Stimulated activated CD4-positive, alpha-beta T cell treated with anti-CD3 and anti-CD28 coated beads, Interleukin-2, amount 100 ng/mL, for 48 hours (primary cell): ENCODE measurements at places on chromosomes 7 and 10.

GRCh38 chr10:88245974-88246511 is 337.1 kb downstream of the RNLS start:
- no peak for DNase-seq

- no peak for DNase-seq
Observed at GRCh38 chr7:72413886-72414285, 1.7 kb upstream of the CALN1 start.

DNA sequence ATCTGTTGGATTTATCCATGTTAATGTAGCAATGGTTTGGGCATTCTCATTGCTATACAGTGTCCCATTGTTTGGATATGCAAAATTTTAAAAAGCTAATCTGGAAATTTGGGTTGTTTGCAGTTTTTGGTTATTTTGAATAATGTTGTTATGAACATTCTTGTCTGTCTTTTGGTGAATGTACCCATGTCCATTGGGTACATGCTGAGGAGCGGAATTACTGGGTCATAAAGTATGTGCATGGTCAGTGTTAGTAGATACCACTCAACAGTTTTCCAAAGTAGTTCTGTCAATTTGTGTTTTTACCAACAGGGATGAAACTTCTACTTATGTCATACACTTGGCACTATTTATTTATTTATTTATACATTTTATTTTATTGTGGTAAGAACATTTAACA is 153.9 kb downstream of the LRMDA start:
- DNase-seq: no peak

- DNase-seq: no peak
Observed at GRCh38 chr7:33845991-33846509, 59.3 kb upstream of the BMPER start.

- DNase-seq: no peak
Observed at GRCh38 chr10:81981724-81982123, 106.7 kb downstream of the NRG3 start.

GRCh38 chr7:7517754-7518153 is 17.9 kb downstream of the COL28A1 start:
- DNase-seq: no peak

- peak; percentile 57 for DNase-seq
Observed at GRCh38 chr7:157273208-157274093, 63.4 kb upstream of the DNAJB6 start.

- DNase-seq: no peak
Observed at GRCh38 chr7:16648551-16648950, 2.6 kb downstream of the BZW2 start.

DNA sequence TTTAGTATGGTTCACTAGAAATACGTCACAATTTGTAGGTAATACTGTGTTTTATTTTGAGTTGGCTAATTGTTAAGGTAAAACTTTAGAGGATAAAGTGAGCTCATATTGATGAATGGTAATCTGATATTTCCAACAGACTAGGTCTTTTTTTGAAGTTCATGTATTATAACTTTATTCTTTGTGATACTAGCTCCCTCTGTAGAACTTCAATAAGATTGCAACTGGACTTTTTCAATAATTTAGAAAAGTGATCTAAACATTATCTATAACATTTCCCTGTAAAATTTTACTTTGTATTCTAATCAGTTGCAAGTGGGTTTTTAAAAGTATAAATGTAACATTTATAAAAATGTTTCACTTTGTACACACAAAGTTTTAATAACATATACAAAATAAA is 83.5 kb downstream of the ADK start:
- no peak for DNase-seq

- DNase-seq: no peak
Observed at GRCh38 chr10:80473096-80473657, 19.1 kb downstream of the TSPAN14 start.

DNA sequence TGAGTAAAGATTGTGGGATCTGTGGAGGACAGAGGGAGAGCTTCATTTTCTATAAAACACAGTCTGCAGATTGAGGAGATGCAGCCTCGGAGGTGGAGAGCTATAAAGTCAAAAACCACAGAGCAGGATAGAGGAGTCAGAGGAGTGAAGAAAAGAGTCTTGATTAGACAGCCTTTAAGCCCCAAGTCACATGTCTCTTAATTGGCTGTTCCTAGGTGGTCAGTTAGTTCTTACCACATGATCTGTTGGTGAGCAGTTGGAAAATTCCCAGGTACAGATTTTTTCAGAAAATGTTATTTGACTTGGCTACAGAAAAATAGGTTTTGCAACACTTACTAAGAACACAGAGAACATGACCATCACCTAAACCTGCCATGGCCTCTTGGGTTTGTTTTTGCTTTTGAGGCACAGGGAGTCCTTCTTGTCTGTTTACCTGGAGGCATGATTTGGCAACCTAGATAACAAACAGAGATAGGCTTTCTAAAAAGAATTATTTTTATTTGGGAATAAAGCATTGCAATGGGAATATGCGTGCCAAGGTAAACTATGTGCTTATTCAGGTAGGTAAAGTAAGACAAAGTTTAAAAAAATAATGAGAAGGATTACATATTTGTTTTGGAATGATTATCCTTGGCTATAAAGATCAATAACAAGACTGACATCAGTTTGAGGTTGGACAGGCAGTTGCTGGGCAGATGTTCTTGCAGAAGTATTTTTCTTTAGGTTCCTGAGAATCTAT is 604 bp upstream of the CYP3A43 start:
- DNase-seq: no peak

GRCh38 chr7:121107923-121108498 is 119.5 kb downstream of the CPED1 start:
- DNase-seq: no peak

DNA sequence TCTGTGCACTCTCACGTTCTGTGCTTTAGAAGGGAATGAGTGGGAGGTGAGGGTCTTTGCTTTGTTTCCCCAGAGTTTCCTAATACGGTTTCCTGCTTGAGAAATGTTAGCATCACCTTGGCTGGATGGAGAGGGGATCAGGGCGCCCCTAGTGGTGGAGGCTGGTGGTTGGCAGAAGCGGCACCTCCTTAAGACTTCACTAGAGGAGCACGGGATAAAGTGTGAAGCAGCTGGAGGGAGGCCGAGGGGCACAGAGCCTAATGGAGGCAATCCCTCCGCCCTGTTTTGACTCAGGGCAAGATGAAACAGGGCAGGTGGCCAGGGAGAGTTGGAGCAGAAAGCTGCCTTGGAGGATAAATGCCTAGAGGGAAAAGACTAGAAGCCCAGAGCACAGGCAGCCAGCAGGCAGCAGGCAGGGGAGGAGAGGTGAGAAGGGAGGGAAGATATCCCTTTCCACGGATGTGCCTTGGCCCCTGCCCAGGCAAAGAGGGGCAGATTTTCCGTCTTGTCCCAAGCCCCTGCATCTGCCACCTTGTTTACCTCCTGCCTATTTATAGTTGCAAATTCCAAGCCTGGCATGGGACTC is 56.0 kb upstream of the BTRC start:
- DNase-seq: peak; percentile 82

- no peak for DNase-seq
Observed at GRCh38 chr10:3452173-3452626, 279.6 kb upstream of the PITRM1 start.

GRCh38 chr10:8332730-8333111 is 278.2 kb downstream of the GATA3 start:
- no peak for DNase-seq

- no peak for DNase-seq
Observed at GRCh38 chr7:87934699-87935383, 790 bp downstream of the ADAM22 start.

DNA sequence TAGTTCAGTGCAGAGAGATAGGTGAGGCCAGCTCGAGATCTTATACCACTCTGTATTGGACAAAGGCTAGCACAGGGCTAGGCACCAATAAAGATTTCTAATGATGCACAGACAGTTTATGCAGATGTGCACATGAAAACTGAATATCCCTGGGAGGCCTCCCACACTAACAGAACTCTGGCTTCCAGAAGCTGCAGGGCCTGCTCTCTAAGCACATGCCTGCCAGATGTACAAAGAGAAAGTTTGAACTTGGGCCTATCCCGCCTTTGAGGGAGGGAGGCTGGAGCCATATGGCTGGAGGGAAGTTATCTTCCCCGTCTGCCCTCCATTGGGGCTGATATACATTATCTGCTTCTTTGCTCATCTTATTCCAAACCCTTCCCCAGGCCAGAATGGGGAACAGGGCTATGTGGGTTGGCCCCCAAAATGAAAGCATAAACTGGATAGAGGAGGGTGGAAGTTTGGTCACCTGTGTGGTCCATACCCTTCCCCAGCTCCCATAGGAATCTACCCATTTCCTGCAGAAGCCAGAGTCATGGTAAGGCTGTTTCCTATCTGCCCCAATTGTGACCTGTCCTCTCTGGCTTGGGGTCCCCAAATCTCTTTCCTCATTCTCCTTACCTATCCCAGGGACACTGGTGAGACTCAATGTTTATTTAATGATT is 3.8 kb downstream of the KAZALD1 start:
- no peak for DNase-seq

DNA sequence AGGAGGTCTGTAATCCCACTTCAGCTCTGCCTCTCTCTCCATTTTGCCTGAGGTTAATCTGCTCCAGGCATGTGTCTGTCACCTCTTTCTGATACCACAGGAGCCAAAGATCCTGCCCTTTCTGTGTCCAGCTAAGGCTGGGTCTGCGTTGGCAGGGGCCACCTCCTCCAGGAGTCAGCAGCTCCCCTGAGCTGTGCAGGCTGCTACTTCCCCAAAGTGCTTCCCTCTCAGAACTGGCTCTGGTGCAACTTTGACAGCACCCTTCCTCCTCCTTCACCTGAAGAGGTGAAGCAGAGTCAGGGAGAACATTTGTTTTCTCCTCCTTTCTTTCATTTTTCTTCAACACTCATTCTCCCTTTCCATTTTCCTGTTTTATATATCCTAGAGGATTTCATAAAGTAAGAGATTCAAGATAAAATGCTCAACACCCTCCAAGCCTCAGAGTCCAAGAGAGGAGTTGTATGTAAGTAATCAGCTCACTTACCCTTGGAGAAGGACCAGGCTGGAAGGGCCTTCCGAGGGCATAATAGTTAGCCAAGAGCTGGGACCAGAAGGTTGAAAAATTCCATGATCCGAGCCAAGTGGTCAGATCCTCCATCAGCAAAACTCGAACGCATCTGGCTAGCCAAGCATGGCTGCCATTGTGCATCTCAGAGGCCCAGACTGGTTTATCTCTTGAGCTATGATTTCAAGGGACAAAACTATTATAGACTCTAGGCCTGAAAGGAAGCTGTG is 257.3 kb downstream of the PTEN start:
- DNase-seq: no peak

GRCh38 chr10:6194311-6194710 is 8.4 kb upstream of the PFKFB3 start:
- DNase-seq: no peak

DNA sequence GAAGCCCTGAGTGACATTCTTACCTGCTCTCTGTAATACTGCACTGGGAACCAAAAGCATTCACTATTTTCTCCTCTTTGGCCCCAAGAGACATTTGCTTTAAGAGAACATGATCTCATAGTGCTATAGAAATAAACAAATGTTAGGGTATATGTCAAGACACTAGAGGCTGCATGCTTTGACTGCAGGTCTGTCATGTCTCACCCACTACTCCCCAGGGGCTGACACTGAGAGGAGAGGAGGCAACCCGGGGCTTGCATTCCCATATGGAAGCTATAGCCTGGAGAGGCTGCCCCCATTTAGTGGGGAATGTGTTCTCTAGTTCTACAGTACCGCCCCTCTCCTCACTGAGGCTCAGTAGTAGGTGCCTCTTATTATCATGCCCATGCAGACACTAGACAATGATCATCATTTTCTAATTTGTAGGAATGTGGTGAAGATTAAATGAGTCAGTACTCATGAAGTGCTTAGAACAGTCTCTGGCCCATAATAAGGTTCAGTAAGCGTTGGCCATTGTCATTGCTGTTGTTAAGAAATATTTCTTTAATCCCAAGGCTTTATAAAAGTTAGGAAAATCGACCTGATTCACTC is 4.9 kb upstream of the SLF2 start:
- DNase-seq: no peak

GRCh38 chr7:90465816-90466215 is 3.6 kb upstream of the PTTG1IP2 start:
- no peak for DNase-seq

GRCh38 chr7:45408409-45408737 is 165.8 kb upstream of the ADCY1 start:
- DNase-seq: no peak

DNA sequence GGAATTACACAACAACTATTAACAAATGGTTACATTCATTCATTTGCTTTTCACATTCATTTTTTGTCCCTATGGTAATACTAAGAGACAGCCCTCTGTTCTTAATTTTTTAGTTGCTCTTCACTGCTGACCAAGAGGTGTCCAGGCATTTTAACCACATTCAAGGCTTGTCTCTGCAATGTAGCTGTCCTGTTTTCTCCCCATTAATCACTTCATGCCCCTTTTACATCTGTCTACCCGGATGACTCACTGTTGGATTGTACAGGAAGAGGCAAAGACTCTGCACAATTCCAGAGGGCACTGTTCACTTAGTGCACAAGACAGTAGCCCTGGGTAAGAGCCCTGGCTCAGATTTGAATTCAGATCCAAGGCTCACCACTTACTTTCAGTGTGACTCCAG is 168.5 kb downstream of the NOC3L start:
- no peak for DNase-seq

- peak; percentile 91 for DNase-seq
Observed at GRCh38 chr7:64794171-64794844, at the start of gene ZNF138. Gene ZNF138 (plus strand): TSS chr7:64794428. CDS start chr7:64794569, 141 bp downstream.

DNA sequence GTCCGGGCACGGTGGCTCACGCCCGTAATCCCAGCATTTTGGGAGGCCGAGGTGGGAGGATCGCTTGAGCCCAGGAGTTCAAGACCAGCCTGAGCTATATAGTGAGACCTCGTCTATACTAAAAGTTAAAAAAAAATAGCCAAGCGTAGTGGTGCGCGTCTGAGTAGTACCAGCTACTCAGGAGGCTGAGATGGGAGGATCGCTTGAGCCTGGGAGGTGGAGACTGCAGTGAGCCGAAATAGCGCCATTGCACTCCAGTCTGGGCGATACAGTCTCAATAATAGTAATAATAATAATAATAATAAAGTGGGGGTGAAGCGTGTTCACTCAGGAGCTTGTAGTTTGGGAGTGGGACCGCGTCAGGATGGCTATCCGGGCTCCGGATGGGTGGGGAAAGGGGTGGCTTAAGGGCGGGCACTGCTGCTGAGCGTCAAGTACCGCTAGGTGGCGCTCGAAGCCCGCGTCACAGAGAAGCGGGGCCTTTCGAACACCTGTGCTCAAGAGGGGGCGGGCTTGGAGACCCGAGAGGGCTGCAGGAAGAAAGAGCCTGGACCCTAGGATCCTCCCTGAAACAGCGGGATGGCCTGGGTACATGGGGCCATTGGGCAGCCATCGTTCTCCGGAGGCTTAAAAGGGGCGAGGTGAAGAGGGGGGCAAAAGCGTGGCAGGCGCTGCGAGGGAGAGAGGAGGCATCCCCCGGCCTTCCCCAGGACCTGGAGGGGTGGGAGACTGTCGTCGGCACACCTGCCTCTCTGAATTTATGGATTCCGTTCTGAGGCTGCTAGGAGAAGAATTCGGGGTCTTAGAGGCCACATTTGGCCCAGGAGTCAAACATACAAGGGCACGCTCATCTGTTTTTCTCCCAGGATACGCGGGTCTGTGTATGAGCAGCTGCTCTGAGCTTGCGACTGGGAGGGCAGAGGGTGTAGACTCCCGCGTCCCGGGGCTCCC is 14.5 kb downstream of the LBX1 start:
- DNase-seq: peak; percentile 82

GRCh38 chr7:109955986-109956385 is 1134.9 kb upstream of the LRRN3 start:
- no peak for DNase-seq
